ENCODE measurements at places on chromosomes 13 and 19.

DNA sequence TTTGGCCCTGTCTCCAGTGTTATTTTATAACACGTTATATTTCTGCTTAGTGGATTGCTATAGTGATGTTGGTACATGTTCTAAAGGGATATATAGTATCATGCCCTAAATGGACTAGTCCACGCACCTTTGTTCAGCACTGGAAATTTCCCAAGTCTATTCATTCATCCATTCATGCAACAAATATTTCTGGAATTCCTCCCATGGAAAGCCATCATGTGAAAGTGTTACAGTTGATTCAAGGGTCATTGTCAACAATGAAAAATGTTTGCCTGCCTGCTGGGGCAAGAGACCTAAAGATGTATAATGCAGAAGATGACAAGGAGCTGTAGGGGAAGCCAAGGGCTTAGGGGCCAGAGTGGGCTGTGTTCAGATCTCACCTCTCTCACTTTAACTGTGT lies 10.8 kb upstream of the HSPH1 start:
- DNase-seq, result peak; percentile 85
- no peaks in the 10 kb centered on the region for H3K27me3 ChIP-seq
- no peak overlapping the region for H3K4me3 ChIP-seq
- H3K36me3 ChIP-seq, result no peaks in the 10 kb centered on the region
- peaks cover 2% of the 10 kb centered on the region for H3K4me1 ChIP-seq

GRCh38 chr19:13104360-13104847 lies 1.7 kb upstream of the LYL1 start:
- no peak overlapping the region for H3K4me3 ChIP-seq
- H3K27ac ChIP-seq, result no peak overlapping the region
- H3K27me3 ChIP-seq, result peaks cover 13% of the 10 kb centered on the region
- peak; percentile 43 for DNase-seq

DNA sequence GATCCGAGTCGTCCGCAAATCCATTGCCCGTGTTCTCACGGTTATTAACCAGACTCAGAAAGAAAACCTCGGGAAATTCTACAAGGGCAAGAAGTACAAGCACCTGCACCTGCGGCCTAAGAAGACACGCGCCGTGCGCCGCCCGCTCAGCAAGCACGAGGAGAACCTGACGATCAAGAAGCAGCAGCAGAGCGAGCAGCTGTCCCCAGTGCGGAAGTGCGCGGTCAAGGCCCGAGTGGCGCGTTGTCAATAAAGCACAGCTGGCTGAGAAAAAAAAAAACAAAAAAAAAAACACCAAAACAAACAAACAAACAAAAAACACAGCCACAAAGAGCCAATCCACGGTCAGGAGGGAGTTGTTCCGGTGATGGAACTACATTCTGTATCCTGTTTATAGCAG lies 4.7 kb upstream of the GNA15 start:
- H3K4me3 ChIP-seq, result no peak overlapping the region
- DNase-seq, result no peak
- no peaks in the 10 kb centered on the region for H3K36me3 ChIP-seq
- no peaks in the 10 kb centered on the region for H3K27me3 ChIP-seq

GRCh38 chr19:49133621-49134454 lies 14.5 kb downstream of the PPFIA3 start:
- no peak overlapping the region for H3K27ac ChIP-seq
- peak; percentile 36 for DNase-seq
- H3K27me3 ChIP-seq, result no peaks in the 10 kb centered on the region
- no peaks in the 10 kb centered on the region for H3K36me3 ChIP-seq
- no peak overlapping the region for H3K4me3 ChIP-seq

GRCh38 chr13:52736891-52737290 lies 2.7 kb downstream of the CNMD start:
- no peak for DNase-seq
- H3K4me3 ChIP-seq, result no peak overlapping the region
- H3K27me3 ChIP-seq, result peaks cover 12% of the 10 kb centered on the region
- peaks cover 4% of the 10 kb centered on the region for H3K4me1 ChIP-seq
- no peak overlapping the region for H3K27ac ChIP-seq

All from trophoblast cell (in vitro differentiated cells and primary cell).